ENCODE measurements at places on chromosomes 4 and X. TPM values are rescaled to one million over a fixed set of nuclear protein-coding genes. Genes with fewer than 3 reads are reported as not detected.

FAM184B gene
- total RNA-seq = 0.18 TPM

ZNF732 gene
- not detected for total RNA-seq

NAP1L2 gene
- 0.46 TPM for total RNA-seq

DUSP21 gene
- not detected for total RNA-seq

RHOXF1 gene
- not detected for total RNA-seq

BMX gene
- total RNA-seq = 1.9 TPM

SOX3 gene
- total RNA-seq = 0.09 TPM

All from lung (tissue), 17 donors.